ENCODE measurements at places on chromosomes 13 and 19. TPM values are rescaled to one million over a fixed set of nuclear protein-coding genes. Genes with fewer than 3 reads are reported as not detected.
A peak's percentile ranks its signal among the peaks of the same experiment; 100 is the strongest.

DNA sequence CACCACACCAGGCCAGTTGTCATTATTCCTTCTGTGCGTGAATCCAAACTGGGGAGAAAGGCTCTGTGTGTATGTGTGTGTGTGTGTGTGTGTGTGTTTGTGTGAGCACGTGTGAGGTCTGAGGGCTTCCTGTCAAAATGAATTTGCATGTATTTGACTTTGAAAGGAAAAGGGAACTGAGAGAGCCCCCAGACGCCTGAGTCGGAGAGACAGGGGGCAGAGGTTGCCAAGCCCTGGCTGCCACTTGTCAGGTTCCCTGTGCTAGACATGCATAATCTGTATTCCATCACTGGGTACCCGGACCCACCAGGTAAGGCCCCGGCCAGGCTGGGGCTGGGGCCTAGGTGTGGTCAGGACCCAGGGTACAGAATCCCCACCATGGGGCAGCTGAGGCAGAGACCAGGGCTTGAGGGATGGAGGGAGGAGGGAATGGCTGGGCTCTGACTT, at the start of gene CLEC17A:
Gene CLEC17A (plus strand): TSS at position 191 of the 447 bp plus-strand sequence. CDS start 77 bp downstream, at position 268.
- DNase-seq = no peak

DNA sequence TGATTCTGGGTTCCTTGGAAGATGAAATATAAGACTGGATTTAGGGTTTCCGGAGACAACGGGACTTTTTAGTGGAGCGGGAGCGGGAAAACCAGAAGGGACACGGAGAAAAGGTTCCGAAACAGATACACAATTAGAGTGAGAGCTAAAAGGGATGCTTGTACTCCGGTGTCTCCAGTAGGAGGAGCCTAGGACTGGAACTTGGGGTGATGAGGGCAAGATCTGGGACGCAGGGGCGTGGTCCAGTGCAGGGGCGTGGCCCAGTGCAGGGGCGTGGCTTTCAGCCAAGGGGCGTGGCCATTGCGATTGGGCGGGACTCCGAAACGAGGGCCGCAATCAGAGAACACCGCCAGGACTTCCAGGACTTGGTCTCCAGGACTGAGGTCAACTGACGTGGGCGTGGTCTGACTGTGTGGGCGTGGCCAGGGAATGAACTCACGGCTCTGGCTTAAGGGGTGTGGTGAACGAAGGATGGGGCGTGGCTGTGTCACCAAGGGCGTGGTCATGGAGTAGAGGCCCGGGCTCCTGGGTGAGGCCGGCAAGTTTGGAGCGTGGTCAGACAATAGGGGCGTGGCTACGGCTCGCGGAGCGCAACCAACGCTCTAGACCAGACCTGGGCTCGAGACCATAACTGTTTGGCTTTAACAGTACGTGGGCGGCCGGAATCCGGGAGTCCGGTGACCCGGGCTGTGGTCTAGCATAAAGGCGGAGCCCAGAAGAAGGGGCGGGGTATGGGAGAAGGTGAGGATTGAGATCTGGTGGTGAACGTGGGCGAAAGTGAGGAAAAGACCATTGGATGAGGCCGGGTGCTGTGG, at the start of gene DKKL1:
Gene DKKL1 (plus strand): TSS at position 610 of the 815 bp plus-strand sequence. CDS start 122 bp downstream, at position 732.
- peak; percentile 100 for DNase-seq

DNA sequence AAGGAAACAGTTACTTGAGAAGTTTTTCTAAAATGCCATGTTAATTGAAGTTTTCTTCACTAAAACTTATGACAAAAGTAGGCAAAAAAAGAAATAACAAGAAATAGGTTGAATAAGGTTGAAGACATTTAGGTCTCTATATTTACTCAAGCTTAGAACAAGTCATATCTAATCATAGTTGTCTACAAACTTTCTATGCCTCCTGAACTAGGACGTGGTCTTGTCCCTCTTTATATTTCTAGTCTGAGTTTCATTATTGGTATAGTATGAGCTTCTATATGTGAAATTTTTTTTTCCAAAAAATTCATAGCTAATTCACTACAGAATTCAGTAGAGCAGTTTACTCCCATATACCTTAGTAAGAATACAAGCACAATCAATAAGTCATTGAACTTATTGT, 836.4 kb downstream of the SLITRK6 start:
- no peak for DNase-seq

The PRSS57 gene
- not detected for polyA plus RNA-seq

The GNA15 gene
- not detected for polyA plus RNA-seq

- DNase-seq = peak; percentile 17
Observed at GRCh38 chr19:51002542-51003311, 1.3 kb upstream of the KLK8 start.

The ZNF829 gene
- polyA plus RNA-seq = 2.0 TPM

Data from cardiac muscle cell (in vitro differentiated cells and primary cell).